Activated naive CD4-positive, alpha-beta T cell treated with anti-CD3 and anti-CD28 coated beads, Interleukin-2, amount 50 U/mL, for 72 hours (primary cell): ENCODE measurements at places on chromosomes 12 and 14.

- no peak for DNase-seq
Observed at GRCh38 chr14:88166616-88167015, 156.5 kb downstream of the KCNK10 start.

DNA sequence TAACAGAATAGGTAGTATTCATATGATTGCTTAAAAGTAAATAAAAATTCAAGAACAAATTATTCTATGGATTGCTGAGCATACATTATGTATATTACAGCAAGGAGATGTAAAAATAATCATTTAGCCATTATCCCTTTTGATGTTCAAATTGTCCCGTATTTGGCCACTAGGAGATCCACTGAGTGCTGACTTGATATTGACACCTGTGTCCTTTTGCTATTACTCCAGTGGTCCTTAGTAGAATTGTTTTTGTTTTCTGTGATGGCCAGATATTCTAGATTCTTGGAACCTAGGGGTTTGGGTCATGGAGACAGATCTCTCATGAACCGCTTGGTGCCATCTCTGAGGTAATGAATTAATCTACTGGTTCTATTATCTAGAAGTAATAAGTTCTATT is 16.8 kb downstream of the ERO1A start:
- no peak for DNase-seq

DNA sequence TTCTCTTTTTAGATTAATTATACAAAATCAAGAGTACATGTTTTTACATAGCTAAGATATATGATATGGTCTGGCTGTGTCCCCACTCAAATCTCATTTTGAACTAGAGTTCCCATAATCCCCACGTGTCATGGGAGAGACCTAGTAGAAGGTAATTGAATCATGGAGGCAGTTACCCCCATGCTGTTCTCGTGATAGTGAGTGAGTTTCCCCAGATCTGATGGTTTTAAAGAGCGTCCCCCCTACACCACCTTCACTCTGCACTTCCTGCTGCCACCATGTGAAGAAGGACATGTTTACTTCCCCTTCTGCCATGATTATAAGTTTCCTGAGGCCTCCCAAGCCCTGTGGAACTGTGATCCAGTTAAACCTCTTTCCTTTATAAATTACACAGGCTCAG is 21.4 kb upstream of the DRAM1 start:
- DNase-seq: no peak

GRCh38 chr12:121628037-121628436 is 1.7 kb downstream of the ORAI1 start:
- no peak for DNase-seq

DNA sequence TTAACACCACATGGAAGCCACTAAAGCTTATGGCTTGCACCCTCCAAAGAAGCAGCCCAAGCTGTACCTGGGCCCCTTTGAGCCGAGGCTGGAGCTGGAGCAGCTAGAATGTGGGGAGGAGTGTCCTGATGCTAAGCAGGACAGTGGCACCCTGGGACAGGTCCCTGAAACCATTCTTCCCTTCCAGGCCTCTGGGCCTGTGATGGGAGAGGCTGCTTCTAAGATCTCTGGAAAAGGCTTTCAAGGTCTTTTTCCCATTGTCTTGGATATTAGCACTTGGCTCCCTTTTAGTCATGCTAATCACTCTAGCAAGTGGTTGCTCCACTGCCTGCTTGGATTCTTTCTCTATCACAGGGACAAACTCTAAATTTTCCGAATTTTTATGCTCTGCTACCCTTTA is 40.9 kb downstream of the OSBPL8 start:
- no peak for DNase-seq

DNA sequence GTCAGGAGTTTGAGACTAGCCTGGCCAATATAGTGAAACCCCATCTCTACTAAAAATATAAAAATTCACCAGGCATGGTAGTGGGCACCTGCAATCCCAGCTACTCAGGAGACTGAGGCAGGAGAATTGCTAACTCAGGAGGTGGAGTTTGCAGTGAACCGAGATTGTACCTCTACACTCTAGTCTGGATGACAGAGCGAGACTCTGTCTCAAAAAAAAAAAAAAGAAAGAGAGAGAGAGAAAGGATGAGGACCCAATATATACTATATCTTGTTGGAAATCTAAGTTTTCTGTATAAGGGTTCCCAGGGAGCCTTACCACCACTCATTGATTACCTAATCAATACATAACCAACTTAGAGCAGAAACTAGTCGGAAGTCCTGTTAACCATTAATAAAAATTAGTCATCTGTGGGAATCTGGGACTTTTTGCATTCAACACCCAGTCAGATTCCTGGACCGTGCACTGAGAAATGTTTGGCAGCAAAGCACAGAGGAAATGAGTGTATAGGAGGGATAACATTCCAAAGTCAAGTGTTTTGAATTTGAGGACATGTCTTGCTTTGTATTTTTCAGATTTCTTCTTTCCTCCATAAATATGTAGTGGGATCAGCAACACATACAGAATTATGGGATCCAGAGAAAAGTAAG is 44.8 kb upstream of the NR2C1 start:
- no peak for DNase-seq

GRCh38 chr14:83085725-83086124 is 1552.1 kb upstream of the SEL1L start:
- no peak for DNase-seq

DNA sequence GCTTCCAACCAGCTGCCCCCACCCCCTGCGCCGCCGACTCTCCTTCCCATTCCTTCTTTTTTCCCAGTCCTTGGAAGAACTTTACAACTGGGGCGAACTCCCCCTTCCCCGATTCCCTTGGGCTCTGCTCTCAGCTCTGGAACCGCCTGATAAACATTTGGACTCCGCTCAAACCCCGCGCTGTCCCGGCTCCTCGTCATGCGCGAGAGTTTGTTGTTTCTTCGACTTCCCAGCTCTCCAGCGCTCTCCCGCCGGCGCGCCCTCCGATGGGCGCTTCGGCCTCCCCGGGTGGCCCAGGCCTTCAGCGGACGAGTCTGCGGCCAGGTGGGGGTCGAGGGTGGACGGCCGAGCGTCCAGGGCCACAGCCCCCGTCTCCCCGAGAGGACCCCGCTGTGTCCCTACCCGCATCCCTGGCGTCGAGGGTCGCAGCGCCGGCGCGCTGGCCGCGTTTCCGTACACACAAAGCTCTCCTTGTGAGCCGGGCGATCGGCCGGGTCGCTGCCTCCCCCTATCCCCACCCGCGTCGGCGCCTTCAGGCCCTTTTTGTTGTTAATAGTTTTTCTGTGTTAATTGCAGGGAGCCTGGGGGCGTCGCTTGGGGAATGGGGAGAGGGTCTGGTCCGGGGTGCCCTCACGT is 847 bp downstream of the MMP14 start:
- no peak for DNase-seq

DNA sequence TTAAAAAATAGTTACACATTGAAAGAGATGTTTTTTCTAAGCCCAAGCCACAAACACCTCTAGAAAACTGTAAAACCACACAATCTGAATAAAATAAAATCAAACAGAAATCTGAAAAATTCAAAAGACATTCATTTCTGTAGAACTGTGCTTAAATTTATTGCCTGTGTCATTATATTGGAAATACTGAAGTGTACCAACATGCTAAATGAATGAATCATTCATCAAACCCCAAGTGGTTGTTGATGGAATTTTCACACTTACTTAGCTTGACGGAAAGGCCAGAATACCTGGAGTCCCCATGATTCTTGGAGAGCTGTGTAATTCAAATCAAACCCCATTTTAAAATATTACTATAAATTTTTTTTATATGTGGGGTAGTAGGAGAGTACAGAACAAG is 2.7 kb downstream of the KITLG start:
- no peak for DNase-seq

GRCh38 chr14:37081218-37081617 is 91.2 kb downstream of the SLC25A21 start:
- DNase-seq: no peak

DNA sequence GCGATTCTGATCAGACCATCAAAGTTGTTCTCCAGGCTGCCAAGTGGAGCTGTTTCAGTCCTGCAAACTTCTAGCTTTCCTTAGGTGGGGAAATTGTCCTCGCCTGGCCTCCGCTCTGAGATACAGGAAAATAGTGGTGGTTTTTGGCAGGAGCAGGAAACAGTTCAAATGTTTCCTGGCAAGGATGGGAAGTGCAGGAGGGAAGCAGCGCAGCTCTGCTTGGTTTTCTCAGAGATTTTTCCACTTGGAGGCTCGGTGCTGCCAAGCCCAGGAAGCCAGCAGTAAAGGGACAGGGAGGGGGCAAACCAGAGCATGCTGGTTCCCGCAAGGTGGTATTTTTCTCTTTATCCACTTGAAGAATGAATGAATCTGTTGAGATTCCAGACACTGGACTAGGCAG is 17.0 kb downstream of the TMEM63C start:
- no peak for DNase-seq

DNA sequence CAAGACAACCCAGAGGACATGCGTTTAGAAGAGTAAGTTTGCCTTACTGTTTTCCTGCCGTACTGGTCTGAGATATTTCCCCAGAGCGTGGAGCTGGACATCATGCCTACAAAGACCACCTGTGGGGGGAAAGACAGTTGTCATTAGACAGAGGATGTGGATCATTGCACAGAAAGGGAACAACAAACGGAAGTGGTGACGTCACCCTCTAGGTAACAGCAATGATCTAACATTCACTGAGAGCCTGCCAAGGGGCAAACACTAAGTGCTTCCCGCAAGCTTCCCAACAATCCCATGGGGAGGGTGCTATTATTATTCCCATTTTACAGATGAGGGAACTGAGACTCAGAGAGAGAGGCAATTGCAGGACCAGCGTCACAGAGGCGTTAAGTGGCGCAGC is 48.5 kb downstream of the SVOP start:
- DNase-seq: no peak

GRCh38 chr14:49924852-49925251 is 32.0 kb downstream of the ARF6 start:
- no peak for DNase-seq

GRCh38 chr12:32400114-32400672 is 835 bp downstream of the FGD4 start:
- no peak for DNase-seq

- DNase-seq: no peak
Observed at GRCh38 chr14:81555051-81555450, 21.4 kb upstream of the SEL1L start.

GRCh38 chr14:96304956-96305355 is 48.9 kb downstream of the BDKRB1 start:
- DNase-seq: no peak

- no peak for DNase-seq
Observed at GRCh38 chr12:9971181-9971580, at the start of gene CLEC12A. Gene CLEC12A (plus strand): TSS chr12:9971409. CDS start chr12:9971597, 188 bp downstream.
